Type B pancreatic cell (in vitro differentiated cells): ENCODE measurements at places on chromosomes 12 and 14.

DNA sequence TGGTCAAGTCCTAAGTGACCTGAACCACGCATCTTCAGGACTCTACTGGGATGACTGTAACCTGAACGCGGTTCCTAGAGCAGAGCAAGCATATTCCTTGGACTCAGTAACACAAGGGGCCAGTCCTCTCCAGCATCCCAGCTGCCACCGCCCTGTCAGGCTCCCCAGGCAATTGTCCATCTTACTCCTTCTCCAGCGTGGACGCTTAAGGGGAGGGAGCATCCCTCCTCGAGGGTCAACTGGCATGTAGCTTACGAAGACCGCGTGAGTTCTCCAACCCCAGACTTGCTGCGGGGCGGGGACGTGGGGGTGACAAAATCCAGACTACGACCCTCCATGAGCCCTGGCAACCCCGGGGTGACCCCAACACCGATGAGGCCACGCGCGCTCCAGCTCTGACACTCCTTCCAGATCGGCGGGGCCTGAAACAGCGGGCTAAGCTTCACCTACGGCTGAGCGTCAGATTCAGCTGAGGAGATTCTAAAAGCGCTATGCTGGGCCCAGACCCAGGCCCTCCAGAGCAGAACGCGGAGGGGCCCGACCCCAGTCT is 846 bp upstream of the MTHFD1 start:
- DNase-seq: peak; percentile 68
- H3K4me1 ChIP-seq: peaks cover 23% of the 10 kb centered on the region
- H3K36me3 ChIP-seq: peaks cover 16% of the 10 kb centered on the region
- peaks cover 3% of the 10 kb centered on the region for H3K27me3 ChIP-seq

DNA sequence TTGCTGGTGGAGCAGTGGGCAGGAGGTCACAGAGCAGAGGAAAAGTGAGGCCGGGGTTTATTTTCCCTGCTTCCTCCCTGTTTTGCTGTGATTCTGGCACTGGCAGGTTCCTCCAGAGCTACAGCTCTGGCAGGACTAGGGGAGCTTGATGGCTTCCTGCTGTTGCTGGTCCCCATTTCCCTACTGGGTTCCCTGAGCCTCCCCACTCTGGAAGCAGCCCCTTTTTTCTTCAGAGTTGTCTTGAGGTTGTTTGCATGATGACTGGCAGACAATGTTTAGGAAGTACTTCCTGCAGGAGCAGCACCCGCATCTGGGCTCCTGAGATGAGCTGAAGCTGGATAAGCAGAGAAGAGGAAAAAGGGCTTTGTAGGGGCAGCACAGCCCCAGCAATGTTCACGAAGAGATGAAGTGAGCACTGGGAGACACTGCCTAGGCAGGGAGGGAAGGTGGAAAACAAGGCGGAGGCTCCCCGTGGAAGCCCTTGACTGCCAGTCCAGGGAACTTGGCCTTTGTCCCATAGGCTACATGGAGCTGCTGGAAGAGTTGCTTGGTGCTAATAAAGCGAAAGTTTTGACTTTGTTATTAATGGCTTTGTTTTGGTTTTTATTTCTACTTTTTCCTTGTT is 126.9 kb downstream of the SLC38A6 start:
- H3K27ac ChIP-seq: no peak overlapping the region
- peaks cover 35% of the 10 kb centered on the region for H3K4me1 ChIP-seq
- H3K4me3 ChIP-seq: no peak overlapping the region
- DNase-seq: no peak

- H3K36me3 ChIP-seq: peaks cover 6% of the 10 kb centered on the region
- no peaks in the 10 kb centered on the region for H3K27me3 ChIP-seq
- DNase-seq: no peak
- H3K4me1 ChIP-seq: peaks cover 36% of the 10 kb centered on the region
- peak overlapping the region; percentile 63 for H3K27ac ChIP-seq
Measured at GRCh38 chr12:120710805-120711296, 593 bp downstream of the UNC119B start.

DNA sequence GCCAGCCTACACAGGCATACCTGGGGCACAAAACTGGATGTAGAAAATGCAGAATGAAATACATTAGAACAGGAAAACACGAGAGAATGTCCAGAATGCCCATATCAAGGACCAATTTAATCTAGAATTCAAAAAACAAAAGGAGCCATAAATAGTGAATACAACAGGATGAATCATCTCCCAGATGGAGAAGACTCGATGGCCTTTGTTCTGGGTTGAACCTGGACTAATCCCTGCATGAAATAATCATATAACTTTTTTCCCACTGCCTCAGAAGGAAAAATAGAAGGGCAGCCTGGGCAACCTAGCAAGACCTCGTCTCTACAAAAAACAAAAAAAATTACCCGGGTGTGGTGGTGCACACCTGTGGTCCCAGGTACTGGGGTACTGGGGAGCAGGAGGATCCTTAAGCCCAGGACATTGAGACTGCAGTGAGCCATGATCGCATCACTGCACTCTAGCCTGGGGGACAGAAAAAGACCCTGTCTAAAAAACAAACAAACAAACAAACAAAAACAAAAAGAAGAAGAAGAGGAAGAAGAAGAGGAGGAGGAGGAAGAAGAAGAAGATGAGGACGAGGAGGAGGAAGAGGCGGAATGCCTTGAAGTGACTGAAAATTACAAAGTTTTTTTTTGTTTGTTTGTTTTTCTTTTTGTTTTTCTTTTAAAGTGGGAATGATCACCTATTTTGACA is 30.3 kb upstream of the NRDE2 start:
- no peaks in the 10 kb centered on the region for H3K4me1 ChIP-seq
- H3K27me3 ChIP-seq: peaks cover 3% of the 10 kb centered on the region
- no peak for DNase-seq
- H3K4me3 ChIP-seq: no peak overlapping the region
- no peak overlapping the region for H3K27ac ChIP-seq

DNA sequence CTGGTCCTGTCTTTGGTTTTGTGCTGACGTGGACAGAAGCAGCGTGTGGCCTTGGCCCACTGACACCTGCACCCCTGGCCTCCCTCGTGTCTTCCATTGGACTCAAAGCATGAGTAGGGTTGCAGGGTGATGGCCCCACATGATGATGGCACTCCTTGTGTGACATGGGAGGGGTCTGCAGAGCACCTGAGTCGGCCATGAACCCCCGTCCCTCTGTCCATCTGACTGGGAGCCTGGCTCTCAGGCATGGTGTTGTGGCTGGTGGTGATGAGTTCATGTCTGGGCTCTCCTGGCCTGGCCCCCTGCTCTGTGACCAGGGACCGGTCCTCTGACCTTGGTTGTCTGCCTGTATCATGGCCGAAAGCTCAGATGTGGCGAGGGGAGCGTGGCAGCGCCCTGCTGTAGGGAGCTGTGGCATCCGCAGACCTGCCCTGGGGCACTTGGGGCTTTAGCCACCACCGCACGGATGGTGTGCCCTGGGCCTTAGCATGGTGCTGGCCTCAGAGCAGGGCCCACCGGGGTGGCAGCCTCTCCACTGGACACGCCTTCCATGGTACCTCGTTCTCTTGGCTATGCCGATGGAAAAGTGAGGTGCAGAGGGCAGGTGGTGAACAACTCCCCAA is 16.7 kb downstream of the ULK1 start:
- no peak for DNase-seq
- H3K4me3 ChIP-seq: no peak overlapping the region
- H3K36me3 ChIP-seq: no peaks in the 10 kb centered on the region
- no peaks in the 10 kb centered on the region for H3K4me1 ChIP-seq

DNA sequence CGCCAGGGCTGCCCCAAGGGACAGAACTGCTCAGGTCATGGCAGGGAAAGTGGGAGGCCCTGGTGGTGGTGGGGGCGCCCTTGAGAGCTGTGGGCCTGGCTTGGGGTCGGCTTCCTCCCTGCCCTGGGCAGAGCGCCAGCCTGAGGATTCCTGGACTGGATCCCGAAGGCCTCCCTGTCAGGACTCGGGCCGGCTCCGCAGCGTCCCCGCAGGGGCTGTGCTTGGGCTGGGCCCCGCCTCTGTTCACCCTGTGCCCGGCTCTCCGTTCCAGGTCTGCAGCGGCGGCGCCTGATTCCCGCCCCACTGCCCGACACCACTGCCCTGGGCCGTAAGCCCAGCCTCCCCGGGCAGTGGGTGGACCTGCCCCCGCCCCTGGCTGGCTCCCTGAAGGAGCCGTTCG is 39.9 kb downstream of the KIF26A start:
- no peak for DNase-seq
- no peaks in the 10 kb centered on the region for H3K27me3 ChIP-seq
- no peaks in the 10 kb centered on the region for H3K36me3 ChIP-seq
- H3K4me1 ChIP-seq: no peaks in the 10 kb centered on the region
- no peak overlapping the region for H3K27ac ChIP-seq

DNA sequence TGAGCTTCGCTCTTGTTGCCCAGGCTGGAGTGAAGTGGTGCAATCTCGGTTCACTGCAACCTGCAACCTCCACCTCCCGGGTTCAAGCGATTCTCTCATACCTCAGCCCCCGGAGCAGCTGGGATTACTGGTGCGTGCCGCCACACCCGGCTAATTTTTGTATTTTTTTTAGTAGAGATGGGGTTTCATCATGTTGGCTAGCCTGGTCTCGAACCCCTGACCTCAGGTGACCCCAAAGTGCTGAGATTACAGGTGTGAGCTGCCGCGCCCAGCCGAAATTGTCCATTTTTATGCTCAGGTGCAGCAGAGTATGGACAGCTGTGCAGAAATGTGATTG is 19.2 kb upstream of the CYP46A1 start:
- peaks cover 26% of the 10 kb centered on the region for H3K27me3 ChIP-seq
- peaks cover 30% of the 10 kb centered on the region for H3K4me1 ChIP-seq
- peak overlapping the region; percentile 76 for H3K27ac ChIP-seq
- no peak overlapping the region for H3K4me3 ChIP-seq
- H3K36me3 ChIP-seq: no peaks in the 10 kb centered on the region

- H3K4me3 ChIP-seq: peak overlapping the region; percentile 37
- peak overlapping the region; percentile 78 for H3K27ac ChIP-seq
- DNase-seq: no peak
- H3K36me3 ChIP-seq: peaks cover 57% of the 10 kb centered on the region
- no peaks in the 10 kb centered on the region for H3K27me3 ChIP-seq
- peaks cover 31% of the 10 kb centered on the region for H3K4me1 ChIP-seq
Measured at GRCh38 chr12:56714431-56714929, 10.6 kb downstream of the NACA start.

DNA sequence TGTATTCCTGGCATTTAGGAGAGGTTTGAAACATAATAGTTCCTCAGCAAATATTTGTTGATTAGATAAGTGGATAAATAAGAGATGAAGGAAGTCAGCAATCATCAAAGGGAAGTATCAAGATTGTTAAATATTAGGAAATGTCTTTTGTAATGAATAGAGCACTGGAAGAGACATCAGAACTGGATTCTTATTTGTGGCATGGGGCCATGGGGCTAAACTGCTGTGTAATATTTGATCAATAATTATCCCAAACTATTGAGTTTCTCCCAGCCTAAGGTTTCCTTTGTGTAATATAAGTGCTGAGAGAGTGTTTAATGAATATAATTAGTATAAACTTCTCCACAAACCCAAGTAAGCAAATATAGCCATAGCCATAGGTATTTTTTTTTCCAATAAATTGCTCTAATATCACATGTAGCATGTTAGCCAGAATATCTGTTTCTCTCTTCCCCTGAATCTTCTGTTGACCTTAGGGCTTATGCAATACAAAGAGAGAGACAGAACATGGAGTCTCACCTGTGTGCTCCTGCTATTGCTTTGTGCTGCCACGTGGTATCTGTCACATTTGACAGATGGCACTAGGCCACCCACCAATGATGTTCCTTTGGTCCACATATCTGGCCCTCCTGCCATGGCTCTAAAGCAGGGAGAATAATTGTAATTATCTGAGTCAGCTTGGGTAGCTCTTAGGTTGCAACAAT is 658.7 kb downstream of the SOX5 start:
- H3K4me3 ChIP-seq: no peak overlapping the region
- no peaks in the 10 kb centered on the region for H3K4me1 ChIP-seq
- H3K27me3 ChIP-seq: no peaks in the 10 kb centered on the region

DNA sequence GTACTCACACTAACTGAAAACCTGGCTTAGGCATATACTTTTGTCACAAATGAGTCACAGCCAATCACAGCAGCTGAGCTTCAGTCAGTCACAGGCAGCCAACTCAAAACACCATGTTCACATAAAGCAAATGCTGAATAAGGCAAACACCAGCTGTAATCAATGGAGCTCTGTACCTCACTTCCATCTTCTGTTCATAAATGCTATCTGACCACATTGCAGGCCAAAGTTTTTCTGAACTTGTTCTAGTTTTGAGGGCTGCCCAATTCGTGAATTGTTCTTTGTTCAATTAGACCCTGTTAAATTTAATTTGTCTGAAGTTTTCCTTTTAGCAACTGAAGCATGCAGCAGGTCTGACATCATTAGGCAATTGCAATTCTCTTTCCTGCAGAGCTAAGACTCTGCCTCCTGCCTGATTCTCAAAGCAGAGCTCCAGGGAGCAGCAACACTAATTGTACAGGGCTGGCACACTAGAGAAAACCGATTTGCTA is 129.9 kb downstream of the WIF1 start:
- peaks cover 16% of the 10 kb centered on the region for H3K4me1 ChIP-seq
- H3K27ac ChIP-seq: no peak overlapping the region
- no peak for DNase-seq
- H3K36me3 ChIP-seq: no peaks in the 10 kb centered on the region

GRCh38 chr12:131511803-131512561 is 198.9 kb upstream of the SFSWAP start:
- H3K36me3 ChIP-seq: no peaks in the 10 kb centered on the region
- H3K4me1 ChIP-seq: no peaks in the 10 kb centered on the region
- H3K27me3 ChIP-seq: peaks cover 42% of the 10 kb centered on the region
- H3K4me3 ChIP-seq: no peak overlapping the region
- DNase-seq: no peak
- H3K27ac ChIP-seq: no peak overlapping the region

DNA sequence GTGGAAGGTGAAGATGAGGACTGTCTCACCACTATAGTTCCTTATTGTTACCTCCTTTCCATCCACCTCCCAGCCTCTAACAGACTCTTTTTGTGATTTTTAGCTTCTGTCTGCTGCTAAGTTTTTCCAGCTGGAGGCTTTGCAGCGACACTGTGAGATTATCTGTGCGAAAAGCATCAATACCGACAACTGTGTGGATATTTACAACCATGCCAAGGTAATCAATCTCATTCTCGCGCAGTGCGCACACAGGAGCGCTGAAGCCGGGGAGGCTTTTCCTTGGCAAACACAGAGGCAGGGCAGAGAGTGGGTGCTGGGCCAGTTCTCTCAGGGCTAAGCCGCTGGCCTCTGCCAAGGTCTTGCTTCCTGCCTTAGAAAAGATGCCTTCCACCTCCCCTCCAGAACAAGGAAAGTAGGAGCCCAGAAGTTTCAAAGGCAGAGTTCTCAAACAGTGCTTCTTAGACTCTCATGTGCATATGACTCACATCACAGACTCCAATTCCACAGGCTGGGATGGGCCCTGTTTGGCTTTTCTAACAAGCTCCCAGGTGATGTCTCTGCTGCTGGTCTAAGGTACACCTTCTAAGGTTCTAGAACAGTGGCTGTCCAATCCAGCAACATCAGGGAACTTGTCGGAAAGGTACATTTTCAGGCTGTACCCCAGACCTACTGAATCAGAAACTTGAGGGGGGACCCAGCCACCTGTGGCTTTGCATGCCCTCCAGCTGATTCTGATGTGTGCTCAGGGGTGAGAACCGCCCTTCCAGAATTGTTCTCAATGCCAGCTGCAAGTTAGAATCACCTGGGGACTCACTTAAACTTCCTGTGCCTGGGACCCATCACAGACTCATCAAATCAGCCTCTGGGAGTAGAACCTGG is 33.8 kb upstream of the PWP1 start:
- peaks cover 16% of the 10 kb centered on the region for H3K4me1 ChIP-seq
- no peak overlapping the region for H3K4me3 ChIP-seq
- no peaks in the 10 kb centered on the region for H3K27me3 ChIP-seq
- no peak overlapping the region for H3K27ac ChIP-seq
- no peaks in the 10 kb centered on the region for H3K36me3 ChIP-seq

GRCh38 chr12:32435921-32436705 is 36.8 kb downstream of the FGD4 start:
- no peaks in the 10 kb centered on the region for H3K27me3 ChIP-seq
- DNase-seq: no peak
- no peak overlapping the region for H3K4me3 ChIP-seq
- peaks cover 20% of the 10 kb centered on the region for H3K36me3 ChIP-seq
- no peaks in the 10 kb centered on the region for H3K4me1 ChIP-seq
- peak overlapping the region; percentile 50 for H3K27ac ChIP-seq
